ENCODE measurements at places on chromosomes 5 and 9.

GRCh38 chr5:171410181-171410580, 9.3 kb upstream of the FGF18 start:
- DNase-seq = no peak

GRCh38 chr5:108727651-108728565, 19.8 kb upstream of the FER start:
- peak; percentile 17 for DNase-seq

- no peak for DNase-seq
Observed at GRCh38 chr9:76032038-76032796, 141.7 kb downstream of the PCSK5 start.

- no peak for DNase-seq
Observed at GRCh38 chr5:109688630-109688969, 1.1 kb upstream of the MAN2A1 start.

- no peak for DNase-seq
Observed at GRCh38 chr5:72815580-72816283, 729 bp upstream of the TNPO1 start.

GRCh38 chr9:129898185-129898584, 62.9 kb downstream of the USP20 start:
- no peak for DNase-seq

- DNase-seq = peak; percentile 21
Observed at GRCh38 chr9:35406183-35406959, 83.5 kb upstream of the RUSC2 start.

- no peak for DNase-seq
Observed at GRCh38 chr5:72412283-72413055, 92.3 kb downstream of the PTCD2 start.

GRCh38 chr5:468401-468800, 25.4 kb downstream of the EXOC3 start:
- no peak for DNase-seq

GRCh38 chr9:94757158-94757557, 30.7 kb downstream of the AOPEP start:
- DNase-seq = no peak

DNA sequence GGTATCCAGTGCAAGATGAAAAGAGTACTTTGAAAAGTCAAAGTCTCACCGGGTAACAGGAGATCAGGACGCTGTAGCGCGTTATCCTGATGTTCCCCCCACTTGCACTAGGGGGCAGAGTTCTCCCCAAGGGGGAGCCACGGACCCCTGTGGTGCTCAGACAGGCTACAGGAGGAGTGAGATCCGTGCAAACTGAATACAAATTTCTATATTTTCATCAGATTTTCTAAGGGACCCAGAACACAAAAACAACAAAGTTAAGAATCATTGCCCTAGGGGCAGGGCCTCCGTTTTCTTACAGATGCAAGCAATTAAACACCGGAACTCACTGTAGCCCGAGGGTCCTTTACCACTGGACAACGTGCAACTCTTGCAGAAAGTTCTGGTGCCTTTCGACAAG, 2.0 kb downstream of the MYO10 start:
- no peak for DNase-seq

DNA sequence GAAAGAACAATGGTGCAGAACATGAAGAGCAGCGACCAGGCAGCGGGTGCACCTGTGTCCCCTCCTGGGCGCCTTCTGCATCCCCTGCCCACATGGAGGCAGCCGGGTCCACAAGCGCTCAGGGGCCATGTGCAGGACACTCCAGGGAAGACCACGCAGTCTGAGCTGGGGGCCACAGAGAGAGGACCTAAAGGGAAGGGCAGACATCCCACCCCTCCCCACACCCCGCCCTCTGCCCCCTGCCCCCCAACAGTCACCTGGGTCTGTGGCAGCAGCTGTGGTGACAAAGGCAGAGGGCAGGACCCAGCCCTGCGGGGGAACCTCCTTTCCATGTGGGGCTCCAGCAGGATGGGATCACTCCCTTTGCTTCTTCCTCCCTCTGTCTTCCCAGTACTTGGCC, 805.7 kb downstream of the CDH9 start:
- DNase-seq = no peak

GRCh38 chr5:32686799-32687498, 24.2 kb upstream of the NPR3 start:
- DNase-seq = no peak

- no peak for DNase-seq
Observed at GRCh38 chr5:169100735-169101075, 200.2 kb downstream of the SLIT3 start.

DNA sequence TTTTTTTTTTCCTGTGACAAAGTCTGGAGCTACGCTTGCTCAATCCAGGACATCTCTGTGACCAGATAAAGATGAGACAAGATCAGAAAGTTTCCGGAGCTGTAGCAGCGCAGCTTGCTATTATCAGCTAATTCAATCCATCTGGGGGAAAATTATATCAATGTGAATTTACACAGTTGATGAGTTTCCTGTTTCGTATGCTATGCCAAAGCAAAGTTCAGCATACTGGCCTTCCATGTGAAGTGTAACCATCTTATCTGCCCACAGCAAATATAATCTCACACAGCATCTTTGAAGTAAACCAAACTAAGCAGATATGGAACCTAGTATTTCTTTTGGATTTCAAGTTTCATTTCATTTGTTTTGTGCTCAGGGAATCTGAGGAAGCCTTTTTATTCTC, 1767.7 kb downstream of the EFNA5 start:
- no peak for DNase-seq

- DNase-seq = no peak
Observed at GRCh38 chr9:85610074-85610860, 131.5 kb downstream of the AGTPBP1 start.

DNA sequence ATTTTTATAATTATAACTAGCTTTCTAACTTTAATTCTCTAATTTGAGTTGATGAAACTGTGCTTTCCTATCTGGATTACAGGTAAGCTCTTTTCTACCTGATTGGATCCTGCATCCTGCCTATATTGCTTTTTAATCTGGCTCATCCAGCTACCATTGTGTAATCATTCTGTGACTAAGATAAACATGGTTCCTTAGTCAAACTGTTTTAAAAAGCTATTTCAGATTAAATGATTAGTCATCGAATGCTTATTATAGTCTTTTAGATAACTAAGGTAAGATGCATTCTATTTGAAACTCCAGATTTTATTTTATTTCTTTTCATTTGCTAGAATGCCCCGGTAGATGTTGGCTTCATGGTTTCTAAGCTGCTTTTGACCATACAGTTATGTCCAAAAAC, 50.7 kb downstream of the ICE1 start:
- DNase-seq = no peak

GRCh38 chr9:89621031-89621430, 16.2 kb downstream of the GADD45G start:
- no peak for DNase-seq

GRCh38 chr5:167309941-167310517, 981.4 kb upstream of the WWC1 start:
- no peak for DNase-seq

- no peak for DNase-seq
Observed at GRCh38 chr5:156623381-156624040, 226.6 kb upstream of the PPP1R2B start.

GRCh38 chr9:114238891-114239875, 83.7 kb upstream of the ORM1 start:
- DNase-seq = no peak

DNA sequence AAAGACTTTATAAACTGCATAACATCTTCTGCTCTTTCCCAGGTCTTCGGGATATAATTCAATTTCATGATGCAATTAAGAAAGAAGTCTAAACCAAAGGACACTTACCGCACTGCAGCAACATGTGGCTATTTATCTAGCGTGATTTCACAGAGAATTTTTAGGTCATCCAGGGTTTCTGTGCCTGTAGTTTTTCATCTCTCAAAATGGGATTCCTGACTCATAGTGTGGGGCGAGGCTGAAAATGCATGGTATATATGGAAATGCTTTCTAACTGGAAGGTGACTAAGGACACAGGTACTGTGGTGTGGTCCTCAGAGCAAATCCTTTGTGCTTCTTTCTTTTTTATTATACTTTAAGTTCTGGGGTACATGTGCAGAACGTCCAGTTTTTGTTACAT, 557.7 kb upstream of the KLF4 start:
- no peak for DNase-seq

- no peak for DNase-seq
Observed at GRCh38 chr5:91176288-91177016, 206.7 kb downstream of the ARRDC3 start.

- DNase-seq = no peak
Observed at GRCh38 chr9:133142684-133143622, 20.8 kb downstream of the GBGT1 start.

- no peak for DNase-seq
Observed at GRCh38 chr9:12415361-12415760, 277.8 kb upstream of the TYRP1 start.

- DNase-seq = no peak
Observed at GRCh38 chr9:110069326-110070248, 138.4 kb downstream of the C9orf152 start.

DNA sequence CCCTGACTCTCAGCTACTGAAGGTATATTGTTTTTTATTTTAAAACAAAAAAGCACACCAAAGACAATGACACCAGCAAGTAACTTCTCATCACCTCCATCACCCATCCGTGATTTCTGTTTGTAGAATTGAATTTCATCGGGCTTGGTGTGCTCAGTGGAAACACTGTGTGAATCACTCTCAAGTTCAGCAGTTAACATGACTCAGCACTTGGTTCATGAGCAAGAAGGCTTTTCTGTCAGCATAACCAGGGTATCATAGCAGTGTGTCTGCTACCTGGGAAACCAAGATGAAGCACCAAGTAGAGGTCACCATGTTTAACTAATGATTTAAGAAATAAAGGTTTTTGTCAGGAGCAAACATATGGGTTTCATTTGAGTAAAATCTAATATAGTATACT, 123.7 kb downstream of the INSYN2B start:
- no peak for DNase-seq
